Astrocyte (in vitro differentiated cells and primary cell): ENCODE measurements at places on chromosomes 16 and 17.
A peak's percentile ranks its signal among the peaks of the same experiment; 100 is the strongest.

GRCh38 chr16:68539711-68540239, 684 bp downstream of the ZFP90 start:
- DNase-seq: no peak

DNA sequence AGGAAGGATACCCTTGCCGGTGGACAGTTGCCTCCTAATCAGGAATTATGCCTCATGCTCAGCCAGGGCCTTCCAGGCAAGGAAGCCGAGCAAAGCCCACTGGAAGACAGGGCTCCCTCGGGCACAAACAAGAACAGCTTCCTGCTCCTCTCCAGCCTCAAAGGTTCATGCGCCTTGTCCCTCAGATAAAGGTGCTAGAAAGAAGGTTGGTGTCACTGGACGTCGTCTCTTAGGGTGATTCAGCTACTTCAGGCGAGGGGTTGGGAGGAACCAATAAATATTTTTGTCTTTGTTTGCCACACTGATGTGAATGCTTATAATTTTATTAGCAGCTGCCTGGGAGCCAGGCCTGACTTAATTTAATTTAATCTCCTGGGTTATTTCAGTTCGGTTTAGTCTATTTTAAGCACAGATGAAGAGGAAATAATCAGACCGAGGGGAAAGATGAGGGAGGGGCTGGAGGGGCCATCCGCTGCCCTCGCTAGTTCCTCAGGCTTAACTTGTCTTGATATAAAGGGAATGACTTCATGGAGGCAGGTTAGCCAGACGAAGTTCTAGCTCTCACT, 171.8 kb upstream of the CACNG5 start:
- no peak for DNase-seq

- DNase-seq: no peak
Measured at GRCh38 chr16:17346621-17347569, 123.9 kb downstream of the XYLT1 start.

- DNase-seq: no peak
Measured at GRCh38 chr17:3003296-3004149, 59.9 kb downstream of the OR1D5 start.

GRCh38 chr16:49533422-49533821, 159.8 kb downstream of the C16orf78 start:
- DNase-seq: no peak

DNA sequence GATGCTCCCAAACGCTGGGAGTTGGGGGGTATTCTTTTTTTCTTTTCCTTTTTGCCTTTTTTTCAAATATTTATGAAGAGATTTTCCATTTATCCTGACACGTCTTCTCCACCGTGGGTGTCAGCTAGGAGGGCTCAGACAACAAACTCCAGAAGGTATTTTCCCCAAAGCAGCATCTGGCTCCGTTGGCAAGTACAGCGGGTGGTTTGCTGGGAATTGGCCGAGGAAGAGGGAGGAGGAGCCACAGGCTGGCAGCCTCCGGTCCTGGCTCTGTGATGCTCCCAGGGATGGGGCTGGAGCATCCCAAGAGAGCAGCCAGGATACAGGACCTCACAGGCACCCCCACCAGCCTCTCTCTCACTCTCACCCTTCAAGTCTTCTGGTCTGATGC, 10.9 kb upstream of the CACNG4 start:
- no peak for DNase-seq

GRCh38 chr17:38871247-38872015, 1.6 kb downstream of the LASP1 start:
- peak; percentile 52 for DNase-seq

DNA sequence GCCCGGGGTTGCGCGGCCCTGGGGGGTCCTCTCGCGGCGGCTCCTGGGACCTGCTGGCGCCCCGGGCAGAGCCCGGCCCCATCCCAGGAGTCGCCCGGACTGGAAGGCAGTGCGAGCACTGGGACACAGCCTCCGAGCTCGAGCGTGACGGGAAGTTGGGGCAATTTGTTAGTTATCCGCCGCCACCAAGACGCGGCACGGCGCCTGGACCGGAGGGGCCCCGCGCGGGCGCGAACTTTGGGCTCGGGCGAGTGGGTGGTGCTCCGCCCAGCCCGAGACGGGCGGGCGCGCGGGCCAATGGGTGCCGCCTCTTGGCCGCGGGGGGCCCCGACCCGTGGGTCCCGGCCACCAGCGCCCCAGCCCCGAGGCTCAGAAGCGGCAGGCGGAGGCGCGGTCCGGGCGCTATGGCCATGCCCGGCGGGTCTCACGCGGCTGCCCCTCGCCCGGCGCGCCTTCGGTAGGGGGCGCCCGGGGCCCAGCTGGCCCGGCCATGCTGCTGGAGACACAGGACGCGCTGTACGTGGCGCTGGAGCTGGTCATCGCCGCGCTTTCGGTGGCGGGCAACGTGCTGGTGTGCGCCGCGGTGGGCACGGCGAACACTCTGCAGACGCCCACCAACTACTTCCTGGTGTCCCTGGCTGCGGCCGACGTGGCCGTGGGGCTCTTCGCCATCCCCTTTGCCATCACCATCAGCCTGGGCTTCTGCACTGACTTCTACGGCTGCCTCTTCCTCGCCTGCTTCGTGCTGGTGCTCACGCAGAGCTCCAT, at the start of gene ADORA2B:
TSS of gene ADORA2B (plus strand) at position 372 of the 768 bp plus-strand sequence. CDS start at position 491, 119 bp downstream.
- DNase-seq: peak; percentile 63
